Activated CD4-positive, alpha-beta T cell treated with anti-CD3 and anti-CD28 coated beads, Interleukin-2, amount 50 U/mL, for 4 hours (primary cell): ENCODE measurements at places on chromosomes 5 and 9.

DNA sequence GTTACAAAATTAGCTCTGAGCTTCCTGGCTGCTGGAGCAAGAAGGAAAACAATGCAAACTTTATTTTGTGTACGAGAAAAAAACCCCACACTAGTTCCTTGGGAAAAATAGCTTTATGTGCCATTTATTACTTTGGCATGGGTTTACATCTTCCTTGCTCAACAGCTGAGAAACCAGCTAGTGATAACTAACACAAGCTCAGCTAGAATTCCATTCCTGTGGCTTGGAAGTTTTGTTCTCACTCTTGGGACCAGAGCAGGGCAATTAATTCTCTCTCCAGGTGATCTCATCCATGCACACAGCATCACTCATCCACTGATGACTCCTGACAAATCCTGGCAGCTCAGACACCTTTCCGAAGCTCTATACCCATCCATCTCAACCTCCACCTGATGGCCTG is 104.1 kb downstream of the CRB2 start:
- no peak for DNase-seq

- DNase-seq: no peak
Measured at GRCh38 chr5:85929713-85930112, 688.0 kb upstream of the COX7C start.

GRCh38 chr5:147169901-147170300 is 64.9 kb upstream of the STK32A start:
- DNase-seq: no peak

- DNase-seq: no peak
Measured at GRCh38 chr5:72387985-72388384, 67.8 kb downstream of the PTCD2 start.

DNA sequence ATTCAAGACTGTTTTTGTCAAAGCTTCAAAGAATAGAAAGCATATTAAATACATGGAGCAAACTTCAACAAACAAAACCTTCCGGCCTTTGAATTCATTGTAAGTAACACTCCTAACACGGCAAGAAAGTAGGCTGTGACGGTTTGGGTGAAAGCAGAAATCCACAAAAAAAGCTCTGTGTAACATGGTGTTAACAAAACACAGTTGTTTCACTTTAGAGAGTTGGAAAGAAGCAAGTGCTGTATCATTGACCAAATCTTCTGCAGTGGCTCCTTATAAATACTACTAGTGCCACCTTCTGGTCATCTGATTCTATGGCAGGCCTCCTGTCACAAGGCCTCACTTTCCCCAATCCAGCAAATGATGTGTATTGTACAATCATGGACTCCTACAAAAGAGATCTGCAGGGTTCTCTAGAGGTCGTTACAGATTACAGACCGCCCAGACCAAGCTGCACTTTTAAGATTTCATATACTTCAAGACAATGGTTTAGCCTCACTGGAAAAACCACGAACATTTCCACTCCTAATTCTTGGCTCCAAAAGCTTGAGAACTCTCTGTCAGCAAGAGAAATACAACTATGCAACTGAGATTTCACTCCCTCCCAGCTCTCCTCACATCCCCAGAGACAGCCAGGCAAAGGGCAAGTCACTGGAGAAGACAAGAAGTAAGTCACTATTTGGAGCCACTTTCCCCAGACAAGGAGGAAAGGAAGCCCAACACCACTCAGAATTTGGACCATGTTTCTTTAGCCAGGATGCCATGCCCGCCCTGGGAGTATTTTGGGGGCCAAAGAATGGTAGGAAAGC is 196.2 kb downstream of the DTWD2 start:
- DNase-seq: no peak

- no peak for DNase-seq
Measured at GRCh38 chr5:30811298-30811697, 382.2 kb upstream of the CDH6 start.

- DNase-seq: no peak
Measured at GRCh38 chr5:122264610-122265009, 47.4 kb upstream of the SNCAIP start.

DNA sequence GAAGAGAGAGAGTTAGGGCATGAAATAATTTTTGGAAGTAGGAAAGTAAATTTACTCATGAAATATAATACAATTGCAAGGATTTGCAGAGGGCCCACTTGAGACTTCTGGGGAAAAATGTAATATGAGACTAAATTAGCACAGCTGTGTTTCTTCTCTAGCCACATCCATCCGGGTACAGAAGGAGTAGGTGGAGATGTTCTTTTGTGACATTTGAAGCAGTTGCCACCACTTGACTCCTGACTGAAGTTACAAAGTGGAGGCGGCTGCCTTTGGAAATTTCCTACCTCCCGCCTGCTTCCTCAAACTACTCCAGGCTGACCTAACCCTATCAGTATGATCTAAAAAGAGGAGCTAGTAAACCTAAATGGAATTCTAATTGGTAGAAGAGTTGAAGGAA is 58.1 kb upstream of the SHISAL2B start:
- no peak for DNase-seq

- no peak for DNase-seq
Measured at GRCh38 chr9:108933231-108933717, 650 bp downstream of the ELP1 start.

DNA sequence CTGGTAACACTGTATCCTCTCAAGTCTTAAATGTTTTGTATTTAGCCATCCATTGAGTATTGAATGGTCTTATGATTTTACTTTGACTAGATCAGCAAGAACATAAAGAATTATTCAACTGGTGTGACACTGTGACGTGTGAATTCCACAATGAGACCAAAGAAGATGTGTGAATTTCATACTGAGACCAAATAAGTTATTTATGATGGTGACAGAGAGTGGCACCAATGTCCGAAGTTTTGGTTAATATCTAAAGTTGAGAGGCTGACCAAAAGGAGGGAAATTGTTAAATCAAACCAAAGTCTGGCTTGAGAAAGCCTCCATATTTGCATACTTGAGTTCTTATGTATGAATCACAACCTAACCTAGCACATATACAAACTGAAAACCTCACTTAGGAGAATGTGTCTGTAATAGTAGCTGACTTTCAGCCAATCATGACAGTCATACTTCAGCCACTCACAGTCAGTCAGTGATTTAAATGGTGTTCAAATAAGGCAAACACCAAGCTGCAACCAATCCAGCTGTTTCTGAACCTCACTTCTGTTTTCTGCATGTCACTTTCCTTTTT is 31.5 kb upstream of the FAM170A start:
- no peak for DNase-seq

DNA sequence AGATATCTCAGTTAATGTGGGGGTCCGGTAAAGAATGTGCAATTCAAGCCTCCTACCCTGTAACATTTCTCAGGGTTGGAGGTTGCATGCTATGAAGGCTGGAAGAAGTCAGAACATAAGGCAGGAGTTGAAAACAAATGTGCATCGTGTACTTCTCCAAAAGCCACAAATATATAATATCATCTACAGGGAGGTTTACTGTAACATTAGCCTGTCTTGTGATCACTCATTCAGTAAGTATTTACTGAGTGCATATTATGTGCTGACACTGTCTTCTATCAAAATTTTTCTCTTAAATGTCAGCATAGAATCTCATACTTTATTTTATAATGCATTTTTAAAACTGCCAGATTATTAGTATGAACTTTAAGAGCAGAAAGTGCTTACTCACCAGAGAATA is 105.6 kb upstream of the ZNF366 start:
- no peak for DNase-seq

DNA sequence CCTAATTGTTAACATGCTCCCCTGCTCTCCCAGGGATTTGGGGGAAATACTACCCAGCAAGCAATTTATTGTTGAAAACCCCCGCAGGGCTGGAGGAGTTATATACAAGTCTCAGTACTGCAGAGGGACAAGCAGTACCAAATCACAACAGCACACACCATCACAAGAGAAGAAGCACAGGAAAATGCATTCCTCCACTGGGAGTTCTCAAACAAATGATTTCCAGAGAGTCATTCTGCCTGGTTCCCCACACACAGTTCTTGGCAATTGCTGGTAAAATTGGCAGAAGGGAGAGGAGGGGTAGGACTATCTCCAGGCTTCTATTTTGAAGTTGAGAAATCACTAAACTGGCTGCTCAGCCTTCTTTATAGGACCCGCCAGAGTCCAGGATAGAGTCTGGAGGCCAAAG is 16.8 kb downstream of the SIL1 start:
- no peak for DNase-seq

DNA sequence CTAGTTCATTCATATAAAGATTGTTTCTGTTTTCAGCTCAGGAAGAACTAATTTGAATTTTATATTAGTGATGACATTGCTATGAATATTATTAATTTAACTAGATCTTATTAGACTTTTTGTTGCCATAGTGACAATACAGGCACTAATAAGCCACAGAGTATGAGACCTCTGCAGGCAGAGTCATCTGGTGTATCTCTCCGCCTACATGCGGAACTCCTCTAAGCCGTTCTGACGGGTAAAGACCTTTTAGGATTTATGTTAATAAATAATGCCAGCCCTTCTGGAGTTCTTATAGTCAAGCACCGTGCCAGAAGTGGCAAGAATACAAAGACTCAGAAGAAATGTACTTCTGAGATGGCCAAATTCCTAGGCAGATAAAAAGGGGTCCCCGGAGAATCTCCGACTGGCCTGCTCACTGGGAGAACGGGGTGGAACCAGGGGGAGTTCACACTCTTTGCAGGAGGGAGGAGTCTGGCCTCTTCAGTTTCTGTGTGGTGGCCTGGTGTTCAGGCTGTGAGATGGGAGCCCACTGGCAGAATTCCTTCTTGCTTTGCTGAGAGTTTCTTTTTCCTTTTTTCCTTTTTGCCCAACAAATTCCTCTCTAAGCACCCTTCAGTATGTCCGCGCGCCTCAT is 85.1 kb upstream of the IL12B start:
- DNase-seq: no peak

DNA sequence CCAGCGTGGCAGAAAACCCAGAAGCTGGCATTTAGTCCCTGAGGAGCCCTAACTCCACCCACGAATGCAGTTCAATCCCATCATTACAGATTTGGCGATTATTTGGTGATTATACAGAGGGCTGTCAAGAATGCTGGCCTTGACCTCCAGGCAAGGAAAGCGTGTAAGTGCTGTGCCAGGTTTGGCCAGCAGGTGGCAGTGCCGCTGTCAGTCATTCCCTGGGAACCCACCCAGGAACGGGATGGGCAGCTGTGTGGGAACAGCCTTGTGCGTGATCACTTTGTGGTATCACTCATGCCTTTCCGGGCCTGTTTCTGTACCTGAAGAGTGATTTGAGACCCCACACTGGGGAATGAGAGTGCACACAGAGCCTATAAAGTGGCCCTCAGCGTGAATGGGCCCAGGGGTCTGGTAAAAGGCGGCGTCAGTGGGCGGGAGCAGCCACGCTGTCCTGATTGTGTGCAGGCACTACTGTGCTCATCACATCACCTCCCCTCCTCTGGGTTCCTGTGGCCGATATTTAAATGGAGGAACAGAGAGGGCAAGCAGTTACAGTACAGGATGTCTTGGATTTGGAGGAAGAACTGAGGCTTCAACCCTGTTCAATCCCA is 215.6 kb downstream of the ROR2 start:
- DNase-seq: peak; percentile 50

- no peak for DNase-seq
Measured at GRCh38 chr5:16564248-16564867, 52.4 kb downstream of the RETREG1 start.

DNA sequence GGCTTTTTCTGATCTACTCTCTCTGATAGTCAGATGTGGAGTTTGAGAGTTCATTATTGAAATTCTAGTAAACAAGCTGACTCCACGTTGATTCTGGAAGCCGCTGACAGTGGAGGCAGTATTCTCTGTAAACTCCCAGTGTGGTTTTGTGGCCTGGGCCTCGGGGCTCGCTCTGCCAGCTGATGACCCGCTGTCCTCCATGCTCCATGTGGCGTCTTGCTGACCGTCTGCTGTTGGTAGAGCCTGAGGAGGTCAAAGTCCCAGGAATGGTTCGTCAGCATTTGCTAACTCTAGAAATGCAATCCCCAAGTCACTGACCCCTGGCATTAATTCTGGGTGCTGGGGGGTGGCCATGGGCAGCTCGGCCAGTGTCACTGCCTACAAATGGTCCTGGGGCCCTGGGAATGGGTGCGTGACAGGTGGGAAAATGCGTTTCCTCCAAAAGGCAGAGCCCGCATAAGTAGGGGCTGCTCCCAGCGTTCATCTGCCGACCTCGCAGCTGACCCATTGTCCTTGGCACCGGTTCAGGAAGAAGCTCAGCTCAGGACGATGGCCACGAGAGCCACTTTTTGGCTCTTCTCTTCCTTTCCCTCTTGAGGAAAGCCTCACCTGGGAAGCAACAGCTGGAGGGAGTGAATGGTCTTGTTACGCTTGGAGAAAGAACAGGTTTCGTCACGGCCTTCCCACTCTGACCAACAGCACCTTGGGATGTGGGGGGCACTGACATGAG is 55.1 kb downstream of the MRPL36 start:
- no peak for DNase-seq

GRCh38 chr9:76571288-76571687 is 112.3 kb downstream of the GCNT1 start:
- DNase-seq: no peak

DNA sequence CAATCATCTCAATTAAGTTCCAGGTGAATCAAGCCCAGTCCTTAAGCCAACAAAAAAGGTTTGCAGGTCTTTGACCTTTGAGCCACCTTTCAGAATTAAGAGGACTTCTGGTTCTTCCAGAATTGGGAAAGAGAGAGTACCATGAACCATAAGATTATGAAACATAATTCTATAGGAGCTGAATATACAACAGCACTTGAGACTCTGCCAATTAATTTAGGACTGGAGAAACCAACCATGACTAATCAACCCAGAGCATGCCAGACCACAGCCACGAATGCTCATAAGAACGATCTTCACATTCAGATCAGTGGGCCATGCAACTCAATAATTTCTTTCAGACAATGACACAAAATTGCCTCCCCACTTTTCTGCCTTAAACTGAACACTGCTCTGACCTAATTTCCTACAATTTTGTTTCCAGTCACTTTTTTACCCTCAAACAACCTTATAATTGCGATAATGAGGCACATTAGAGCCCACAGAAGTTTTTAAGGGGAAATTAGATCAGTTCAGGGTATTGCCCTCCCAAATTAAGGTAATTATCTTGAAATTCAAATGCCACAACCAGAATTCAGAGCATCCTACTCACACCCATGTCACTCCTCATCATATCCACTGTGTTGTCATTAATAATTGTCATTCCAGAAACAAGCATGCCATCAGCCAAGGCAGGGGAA is 213.4 kb downstream of the ATPSCKMT start:
- no peak for DNase-seq

DNA sequence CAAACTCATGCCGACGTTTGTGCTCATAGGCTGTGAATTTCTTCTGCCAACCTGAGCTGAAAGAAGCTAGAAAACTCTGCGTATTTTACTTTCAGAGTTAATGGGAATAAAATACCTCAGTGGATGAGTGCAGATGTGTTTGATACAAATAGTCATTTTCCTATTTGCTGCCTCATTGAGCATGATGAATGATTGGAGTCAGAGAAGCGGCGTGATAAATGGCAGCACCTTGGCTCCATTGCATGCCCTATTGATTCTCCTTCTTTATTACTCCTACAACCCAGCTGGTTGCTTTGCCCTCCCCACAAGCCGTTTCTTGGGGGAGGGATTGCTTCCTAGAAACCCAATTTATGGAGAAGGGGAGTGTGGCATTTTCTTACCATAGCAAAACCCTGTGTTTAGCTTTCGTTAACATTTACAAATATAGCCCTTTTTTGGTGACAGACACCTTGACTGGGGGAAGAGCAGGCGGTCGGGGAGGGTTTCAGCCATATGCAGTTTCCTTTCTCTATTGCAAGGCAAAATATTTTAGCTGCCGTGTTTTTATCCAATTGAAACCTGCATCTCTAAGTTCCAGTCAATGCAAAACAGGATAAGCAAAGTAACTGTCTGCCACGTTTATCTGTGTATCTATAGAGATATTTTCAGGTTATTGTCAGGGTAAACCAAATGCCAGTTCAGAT is 93.1 kb upstream of the TBCA start:
- no peak for DNase-seq

GRCh38 chr9:129676287-129676686 is 10.8 kb downstream of the PRRX2 start:
- no peak for DNase-seq
